ENCODE measurements at places on chromosomes 4 and X.

DNA sequence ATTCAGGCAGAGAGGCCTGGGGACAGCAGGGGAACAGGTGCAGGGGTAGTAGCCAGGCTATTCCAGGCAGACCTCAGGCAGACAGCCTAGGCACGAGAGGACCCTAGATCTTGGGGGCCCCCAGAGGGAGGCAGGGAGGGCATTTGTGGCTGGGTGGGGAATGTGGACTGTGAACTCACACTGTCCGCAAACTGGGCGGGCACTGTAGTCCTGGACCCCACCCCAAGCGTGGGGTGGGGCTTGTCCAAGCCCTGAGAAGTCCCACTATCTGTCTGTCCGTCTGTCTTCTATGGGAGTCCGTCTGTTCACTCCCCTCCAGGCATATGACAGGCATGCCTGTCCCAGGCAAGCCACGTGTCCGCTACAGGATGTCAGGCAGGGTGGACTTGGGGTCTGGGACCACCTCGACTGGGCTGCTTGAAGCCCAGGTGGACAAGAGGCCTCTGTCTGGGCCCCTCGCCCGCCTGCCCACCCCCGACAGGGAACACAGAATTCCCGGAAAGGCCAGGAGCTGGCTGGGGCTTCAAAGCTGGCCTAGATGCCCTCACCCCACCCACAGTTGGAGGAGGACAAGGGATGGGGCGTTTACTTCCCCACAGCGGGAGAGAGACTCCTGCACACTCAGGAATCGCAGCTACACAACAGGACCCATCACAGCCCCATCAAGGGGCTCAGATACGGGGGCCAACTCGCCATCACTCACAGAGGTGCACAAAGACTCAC is at the start of gene SLC38A5:
TSS of gene SLC38A5 (minus strand) at position 151 of the 723 bp plus-strand sequence. CDS start 2,336 bp downstream, outside the sequence.
- no peak for DNase-seq

DNA sequence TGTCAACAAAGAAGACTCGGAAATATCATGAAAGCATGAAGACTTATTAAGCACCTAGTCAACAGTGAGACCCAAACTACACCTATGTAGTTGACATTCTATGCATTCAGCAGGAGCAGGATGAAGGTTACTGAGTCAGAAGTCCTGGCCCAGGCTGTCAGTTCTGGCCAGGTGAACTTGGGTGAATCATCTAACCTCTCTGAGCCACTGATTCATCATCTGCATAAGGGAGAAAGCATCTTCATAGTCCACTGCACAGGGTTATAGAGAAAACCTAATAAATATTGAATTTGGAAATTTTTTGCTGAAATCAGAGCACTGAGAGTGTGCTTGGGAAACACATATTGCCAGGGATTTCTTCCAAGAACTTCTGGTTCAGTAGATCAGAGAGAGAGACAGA is 296.0 kb upstream of the SFRP2 start:
- no peak for DNase-seq

GRCh38 chrX:26918631-26919030 is 544.5 kb downstream of the PPP4R3C start:
- no peak for DNase-seq

GRCh38 chr4:61177367-61177766 is 22.8 kb upstream of the ADGRL3 start:
- DNase-seq, result no peak

DNA sequence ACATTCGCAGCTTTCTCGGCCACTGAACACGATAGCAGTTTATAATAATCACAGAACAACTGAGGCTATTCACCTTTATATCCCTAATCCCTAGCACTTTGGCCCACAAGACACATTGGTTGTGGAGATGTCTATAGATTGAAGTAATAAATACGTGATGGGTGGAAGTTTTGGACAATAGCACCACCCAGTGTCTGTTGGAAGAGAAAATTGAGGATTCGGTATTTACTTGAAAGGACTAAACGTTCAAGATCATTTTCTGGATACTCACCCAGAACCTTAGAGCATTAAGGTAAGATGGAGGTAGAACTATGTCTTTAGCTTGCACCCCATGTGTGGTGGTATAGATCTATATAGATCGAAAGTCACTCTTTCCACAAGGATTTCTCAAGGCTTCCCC is 787 bp upstream of the TMSB15A start:
- no peak for DNase-seq

DNA sequence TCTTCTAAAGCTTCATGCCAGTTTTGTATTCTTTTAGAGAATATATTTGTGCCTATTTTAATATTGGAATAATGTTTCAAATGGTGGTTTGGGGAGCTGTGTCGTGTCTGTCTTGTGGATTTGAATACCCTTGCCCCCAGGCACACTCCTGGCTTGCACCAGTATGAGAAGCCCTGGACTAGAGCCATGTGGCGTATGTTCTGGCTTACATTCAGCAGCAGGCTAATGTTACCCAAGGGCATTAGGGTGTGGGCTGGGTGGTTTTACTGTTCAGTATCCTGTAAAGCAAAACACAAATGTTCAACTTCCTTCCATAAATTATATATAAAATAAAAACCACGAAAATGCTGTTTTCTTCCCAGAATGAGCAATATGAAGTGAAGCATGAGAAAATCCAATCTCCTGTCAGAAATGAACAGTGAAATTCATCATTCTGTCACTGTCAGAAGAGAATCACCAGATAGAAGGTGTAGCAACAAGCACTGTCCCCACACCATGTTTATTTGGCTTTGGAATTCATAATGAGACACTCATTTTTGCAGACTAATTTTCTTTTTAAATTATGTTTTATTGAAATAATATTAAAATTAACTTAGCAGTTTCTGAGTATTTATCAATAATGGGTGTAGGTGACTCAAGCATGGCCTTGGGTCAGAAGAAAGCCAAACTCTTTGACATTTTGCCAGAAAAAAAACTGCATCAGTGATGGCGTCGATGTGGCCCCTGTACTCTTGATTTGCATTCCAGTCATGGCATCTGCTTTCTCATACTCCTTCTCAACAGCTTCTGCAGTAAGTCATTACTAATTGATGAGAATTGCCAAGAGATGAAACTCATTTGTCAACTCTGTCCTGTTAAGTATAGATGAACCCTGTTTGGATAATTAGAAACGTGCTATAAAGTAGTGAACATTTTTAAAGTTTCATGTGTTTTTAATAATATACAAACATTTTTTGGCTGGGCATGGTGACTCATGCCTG is 43.8 kb downstream of the WWC2 start:
- no peak for DNase-seq

DNA sequence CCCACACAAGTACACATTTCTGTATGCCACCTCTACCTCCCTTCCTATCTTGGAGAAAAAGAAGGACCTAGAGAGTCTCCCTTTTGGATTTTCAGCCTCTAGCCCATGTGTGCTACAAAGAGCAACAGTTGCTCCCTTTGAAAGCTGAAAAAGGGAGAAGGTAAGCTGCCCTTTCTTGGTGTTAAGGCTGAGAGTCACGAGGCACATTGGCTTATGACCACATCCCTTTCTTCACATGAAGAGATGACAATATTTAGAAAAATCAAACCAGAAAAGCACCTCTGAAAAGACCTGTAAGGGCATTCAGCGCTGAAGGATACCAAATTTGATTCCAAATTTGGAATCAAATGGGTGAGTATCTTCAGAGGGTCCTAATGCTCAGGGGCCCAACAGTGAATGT is 6.4 kb upstream of the FGFBP1 start:
- DNase-seq, result no peak

GRCh38 chr4:107219681-107220080 is 183.6 kb upstream of the DKK2 start:
- no peak for DNase-seq

GRCh38 chrX:6021316-6022091 is 207.2 kb downstream of the NLGN4X start:
- peak; percentile 19 for DNase-seq

DNA sequence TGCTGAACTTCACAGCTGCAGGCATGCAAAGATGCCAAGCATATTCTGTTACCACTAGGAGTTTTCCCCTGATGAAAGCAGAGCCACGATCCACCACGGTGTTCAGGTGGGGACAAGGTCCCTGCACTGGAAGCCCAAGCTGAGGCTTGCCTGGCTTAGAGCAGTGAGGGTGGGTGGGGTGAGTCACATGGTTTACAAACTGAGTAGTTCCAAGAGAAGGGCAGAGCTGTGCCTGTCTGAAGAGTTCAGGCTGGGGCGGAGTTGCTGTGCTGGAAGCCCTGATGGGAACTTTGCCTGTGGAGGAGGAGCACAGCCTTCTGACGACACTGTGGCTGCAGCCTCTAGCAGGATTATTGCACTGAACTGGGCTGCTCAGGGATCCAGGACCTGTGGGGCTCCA is 45.5 kb downstream of the FAM9B start:
- no peak for DNase-seq

- no peak for DNase-seq
Measured at GRCh38 chr4:141121768-141122454, 11.4 kb downstream of the RNF150 start.

- no peak for DNase-seq
Measured at GRCh38 chr4:185793716-185794115, 18.3 kb downstream of the SORBS2 start.

DNA sequence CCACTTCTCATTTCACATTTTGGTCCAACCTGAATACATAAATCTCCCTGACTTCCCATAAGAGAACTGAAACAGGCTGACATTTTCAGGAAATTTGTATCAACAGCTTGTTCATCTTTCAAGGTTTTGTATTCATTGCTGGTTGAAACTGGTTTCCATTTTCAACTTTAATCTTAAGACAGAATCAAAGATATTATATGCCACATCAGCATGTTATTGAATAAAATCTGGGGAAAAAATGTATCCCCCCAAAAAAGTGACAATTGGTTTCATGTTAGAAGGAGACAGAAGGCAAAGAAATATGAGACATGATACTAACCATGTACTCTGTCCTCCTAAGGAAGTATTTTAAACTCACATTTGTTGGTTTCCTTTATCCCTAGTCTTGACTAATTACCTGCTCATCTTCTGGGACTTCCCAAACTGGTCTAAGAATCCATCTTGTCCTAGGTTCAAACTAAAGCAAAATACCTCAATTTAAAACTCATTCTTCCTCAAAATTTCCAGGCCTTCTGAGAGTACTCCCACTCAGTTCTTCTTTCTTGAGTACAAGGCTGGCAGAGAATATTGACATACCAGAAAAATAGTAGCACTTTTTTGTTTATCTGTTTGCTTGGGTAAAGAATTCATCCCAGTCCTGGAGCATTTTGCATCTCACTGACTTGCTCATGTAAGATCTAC is 3.1 kb upstream of the ANTXR2 start:
- DNase-seq, result no peak

DNA sequence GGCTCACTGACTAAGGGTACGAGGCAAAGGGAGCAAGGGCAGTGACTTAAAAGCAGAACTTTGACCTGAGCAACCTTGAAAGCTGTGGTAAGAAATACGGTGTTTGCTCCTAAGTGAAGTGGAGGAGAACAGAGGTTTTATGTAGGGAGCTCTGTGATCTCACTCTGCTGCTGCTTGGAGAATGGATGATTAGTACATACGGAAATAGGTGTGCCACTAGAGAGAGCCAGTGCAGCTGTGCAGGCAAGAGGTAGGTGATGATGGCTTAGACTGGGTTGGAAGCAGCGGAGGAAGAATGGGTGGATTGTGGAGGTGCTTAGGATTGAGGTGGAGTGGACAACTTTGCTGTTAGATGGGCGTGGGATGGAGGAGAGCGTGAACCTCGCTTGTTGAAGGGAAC is 85.0 kb downstream of the FAM193A start:
- no peak for DNase-seq

GRCh38 chr4:86592553-86593249 is 1.4 kb upstream of the PTPN13 start:
- no peak for DNase-seq
